ENCODE measurements at places on chromosomes 3 and 15.
A peak's percentile ranks its signal among the peaks of the same experiment; 100 is the strongest.

DNA sequence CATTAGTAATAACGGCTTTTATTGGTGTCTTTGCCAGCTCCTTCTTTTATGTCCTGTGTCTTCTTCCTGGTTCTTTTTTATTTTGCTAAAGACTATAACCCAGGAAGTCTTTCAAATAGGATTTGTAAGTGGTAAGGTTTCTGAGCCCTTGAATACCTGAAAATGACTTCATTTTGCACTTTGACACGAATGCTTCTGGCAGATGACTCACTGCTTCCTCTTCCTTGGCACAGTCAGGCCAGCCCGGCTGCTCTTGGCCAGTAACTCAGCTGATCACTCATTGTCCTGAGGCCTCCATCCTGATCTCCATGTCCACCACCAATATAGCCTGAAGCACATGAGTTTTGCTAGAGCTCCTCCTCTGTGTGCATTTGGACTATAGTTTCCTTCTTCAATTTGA is 48.7 kb upstream of the NR2E3 start:
- no peak for DNase-seq

DNA sequence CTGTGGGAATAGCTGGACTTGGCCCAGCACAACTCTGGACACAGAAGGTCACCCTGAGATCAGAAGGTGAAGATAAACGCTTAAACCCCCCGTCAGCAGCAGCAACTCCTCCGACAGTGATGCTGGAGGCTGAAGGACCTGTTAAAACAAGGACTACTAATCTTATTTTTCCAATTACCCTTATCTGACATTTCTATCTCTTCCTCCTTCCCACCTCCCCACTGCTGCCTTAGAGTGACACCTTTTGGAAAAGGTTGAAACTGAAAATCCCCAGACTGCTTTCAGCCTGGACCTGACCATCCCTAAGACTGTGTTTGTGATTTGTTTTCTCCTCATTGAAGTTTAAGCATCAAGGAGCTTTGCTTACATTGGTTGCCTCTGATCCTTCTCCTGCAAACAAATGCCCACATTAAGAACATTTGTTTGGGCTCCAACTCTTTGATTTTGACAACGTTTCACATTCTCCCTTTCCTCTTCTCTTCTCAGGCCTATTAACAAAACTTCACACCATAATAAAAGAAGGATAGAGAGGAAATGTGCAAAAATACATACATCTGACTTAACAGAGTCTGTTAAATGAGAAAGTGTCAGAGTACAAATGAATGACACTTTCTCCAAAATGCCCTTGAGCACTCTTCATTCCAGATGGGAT is 410.6 kb upstream of the WNT5A start:
- peak; percentile 59 for DNase-seq

GRCh38 chr3:155360281-155360680 is 66.8 kb upstream of the STRIT1 start:
- DNase-seq: no peak

GRCh38 chr3:33681667-33682066 is 36.4 kb downstream of the CLASP2 start:
- no peak for DNase-seq

GRCh38 chr15:69573815-69574475 is 121.3 kb downstream of the RPLP1 start:
- no peak for DNase-seq

DNA sequence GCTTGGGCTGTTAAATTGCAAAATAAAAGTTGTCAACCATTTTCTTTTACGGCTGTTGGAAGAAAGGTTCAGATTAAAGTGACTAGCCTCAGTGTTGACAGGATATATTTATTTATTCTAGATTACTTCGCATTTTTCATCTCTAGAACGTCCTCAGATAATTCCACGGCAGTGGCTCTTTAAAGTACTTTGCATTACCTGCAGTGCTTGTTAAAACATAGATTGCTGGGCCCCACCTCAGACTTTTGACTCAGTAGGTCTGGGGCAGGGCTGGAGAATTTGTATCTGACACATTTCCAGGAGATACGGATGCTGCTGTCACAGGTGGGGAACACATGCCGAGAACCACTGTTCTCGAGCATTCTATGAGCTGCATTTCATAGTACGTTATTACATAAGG is 292.7 kb downstream of the EDEM1 start:
- DNase-seq: no peak

DNA sequence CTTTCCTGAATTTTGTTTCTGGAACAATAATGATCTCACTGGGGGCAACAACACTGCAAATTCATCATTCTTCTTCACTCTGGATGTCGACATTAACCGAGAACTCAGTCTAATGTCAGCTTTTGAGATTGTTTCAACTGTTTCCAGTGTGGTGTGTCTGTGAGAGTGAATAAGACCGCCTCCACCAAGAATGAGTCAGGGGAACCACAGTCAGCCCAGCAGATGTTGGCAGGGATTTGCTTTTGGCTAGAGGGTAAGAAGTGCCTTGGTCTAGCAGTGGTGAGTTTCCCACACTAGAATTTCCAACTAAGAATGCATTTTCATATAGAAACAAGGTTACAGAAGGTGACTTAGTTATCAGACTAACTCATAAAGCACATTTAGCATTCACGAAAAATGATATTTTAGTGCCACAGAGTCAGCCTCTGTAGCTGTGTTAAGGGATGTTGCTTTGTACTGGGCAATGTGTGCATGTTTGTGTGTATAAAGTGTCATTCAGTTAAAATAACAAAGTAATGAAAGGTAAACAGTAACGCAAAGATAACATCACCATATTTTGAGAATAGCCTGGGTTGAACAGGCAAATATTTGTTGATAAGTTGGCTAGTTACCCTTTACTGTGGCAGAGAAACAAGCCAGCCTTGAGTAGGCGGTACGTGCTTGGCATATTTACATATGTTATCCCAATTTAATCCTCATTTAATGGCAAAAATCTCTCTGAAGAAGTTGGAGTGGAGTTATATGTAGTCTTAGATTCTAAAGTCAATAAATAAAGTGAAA is 33.8 kb downstream of the DRD3 start:
- DNase-seq: no peak

DNA sequence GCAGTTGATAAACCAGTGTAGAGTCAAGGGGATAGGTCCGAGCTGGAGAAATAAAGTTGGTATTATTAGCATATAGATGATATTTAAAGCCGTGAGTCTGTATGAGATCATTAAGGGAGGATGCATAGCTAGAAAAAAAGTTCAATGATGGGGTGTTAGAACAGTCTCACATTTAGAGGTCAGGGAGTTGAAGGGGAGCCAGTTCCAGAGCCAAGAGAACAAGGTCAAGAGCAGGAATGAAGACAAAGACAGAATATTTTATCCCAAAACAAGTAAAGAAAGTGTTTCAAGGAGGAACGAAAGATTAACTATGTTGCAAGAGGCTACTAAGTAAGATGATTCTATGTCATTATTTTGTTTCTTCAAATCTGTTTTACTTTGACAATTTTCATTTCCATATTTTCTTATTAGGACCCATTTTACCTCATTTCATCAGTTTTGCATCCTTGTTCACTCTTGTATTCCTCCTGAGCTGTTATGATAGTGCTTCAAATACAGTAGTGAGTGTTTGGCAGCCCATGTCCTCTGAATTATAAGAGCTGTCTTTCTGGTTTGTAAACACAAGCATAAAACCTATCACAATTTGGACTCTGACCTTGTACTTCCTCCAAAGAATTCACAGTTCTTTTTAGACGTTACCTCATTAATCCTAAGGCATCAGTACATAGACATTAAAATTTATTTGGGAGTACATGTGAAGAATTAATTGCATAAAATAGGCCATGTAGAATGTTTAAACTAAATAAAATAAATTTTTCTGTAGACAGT is 695.7 kb upstream of the NECTIN3 start:
- no peak for DNase-seq

Measured in NCI-H748 treated with DMSO at 0.1 percent for 48 hours (cell line).